Activated gamma-delta T cell treated with anti-CD3 and anti-CD28 coated beads, Interleukin-2, amount 50 U/mL, for 16 hours (primary cell): ENCODE measurements at places on chromosomes 3 and 15.

GRCh38 chr15:64038878-64039610 is 7.2 kb downstream of the DAPK2 start:
- no peak for DNase-seq

DNA sequence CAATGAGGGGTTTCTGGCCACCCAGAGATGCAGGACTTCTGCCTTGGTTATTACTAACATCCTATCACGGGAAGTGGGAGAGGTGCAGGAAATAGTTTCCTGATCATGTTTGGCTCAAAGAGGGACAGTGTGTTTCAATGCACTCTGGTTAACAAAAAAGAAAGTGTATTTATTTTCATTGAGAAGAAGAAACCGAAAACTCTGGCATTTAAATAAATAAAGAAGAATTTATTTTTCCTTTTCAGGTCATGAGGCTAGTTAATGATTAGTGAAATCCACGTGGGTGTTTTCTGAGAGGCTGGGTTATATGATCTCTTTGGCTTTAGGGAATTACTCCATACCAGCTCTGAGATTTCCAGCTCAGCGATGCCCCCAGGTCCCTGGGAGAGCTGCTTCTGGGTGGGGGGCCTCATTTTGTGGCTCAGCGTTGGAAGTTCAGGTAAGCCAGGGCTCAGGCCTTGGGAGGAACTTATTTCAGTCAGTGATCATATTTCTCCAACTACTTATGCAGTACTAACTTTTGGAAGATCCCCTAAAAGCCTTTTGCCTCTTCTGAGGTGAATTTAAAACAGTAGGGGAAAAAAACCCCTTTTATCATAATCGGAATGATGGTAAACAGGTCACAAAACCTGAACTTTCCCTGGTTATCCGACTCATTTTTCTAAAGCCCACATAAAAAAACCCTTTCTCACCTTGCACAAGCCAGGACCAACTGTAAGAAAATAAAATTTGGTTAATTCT is at the start of gene PLA1A:
PLA1A (plus strand) TSS at position 338 of the 741 bp plus-strand sequence; CDS start at position 367, 29 bp downstream.
- DNase-seq, result no peak

GRCh38 chr3:194265505-194265892 is 85.6 kb downstream of the CPN2 start:
- no peak for DNase-seq

DNA sequence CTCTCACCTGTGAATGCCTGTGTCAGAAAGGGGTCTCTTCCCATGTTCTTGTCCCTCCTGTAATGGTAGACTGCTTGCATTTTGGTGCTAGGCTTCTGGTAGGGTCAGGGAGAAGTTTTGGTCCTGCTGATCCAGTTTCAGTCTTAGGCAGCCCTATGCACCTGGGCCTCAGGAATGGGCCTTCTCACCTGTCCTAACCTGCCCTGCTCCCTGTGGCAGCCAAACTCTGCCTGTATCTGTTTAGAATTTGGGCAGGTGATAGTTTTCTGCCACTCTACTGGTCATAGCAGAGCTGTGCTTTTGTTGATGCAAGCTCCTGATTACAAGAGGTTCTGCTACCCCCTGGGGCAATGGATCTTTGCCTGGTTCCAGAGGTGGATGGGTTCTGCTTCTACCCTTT is 118.7 kb downstream of the PLCL2 start:
- DNase-seq, result no peak

DNA sequence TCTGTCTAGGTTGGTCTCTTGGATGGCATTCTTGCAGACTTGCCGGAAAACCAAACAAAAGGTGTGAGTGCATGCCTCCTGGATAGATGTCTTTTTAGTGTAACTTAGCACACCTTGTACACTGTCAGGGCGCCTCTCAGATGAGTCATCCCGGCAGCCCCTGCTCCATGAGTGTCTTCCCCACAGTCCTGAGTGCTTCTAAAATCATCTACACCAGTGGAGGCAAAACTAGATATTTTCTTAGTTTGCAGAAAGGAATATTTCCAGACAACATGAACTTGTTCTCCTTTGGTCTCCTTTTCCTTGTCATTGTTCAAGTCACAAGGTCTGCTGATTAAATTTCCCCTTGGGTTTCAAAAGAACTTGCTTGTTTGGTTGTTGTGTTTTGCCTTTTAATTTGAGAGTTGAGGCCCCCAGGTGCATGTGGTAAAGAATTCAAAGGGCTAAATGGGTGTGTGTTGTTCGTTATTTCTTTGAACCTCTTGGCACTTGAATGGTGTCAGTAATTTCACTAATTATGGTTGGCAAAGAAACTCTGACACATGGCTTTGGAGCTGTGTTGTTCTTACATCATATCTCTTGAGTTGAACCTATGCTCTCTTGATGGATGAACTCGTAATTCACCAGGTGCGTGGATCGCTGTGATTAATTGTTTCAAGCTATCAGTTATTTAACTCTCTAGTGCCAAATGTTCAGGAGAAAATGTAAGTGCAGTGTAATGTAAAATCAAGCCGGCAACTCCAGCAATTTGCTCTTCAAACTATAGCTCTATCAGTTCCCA is 98.2 kb downstream of the IGF1R start:
- DNase-seq, result no peak

- DNase-seq, result no peak
Measured at GRCh38 chr15:71691458-71692417, 118.6 kb upstream of the NR2E3 start.

GRCh38 chr3:194989241-194989640 is 281.7 kb downstream of the XXYLT1 start:
- DNase-seq, result no peak

DNA sequence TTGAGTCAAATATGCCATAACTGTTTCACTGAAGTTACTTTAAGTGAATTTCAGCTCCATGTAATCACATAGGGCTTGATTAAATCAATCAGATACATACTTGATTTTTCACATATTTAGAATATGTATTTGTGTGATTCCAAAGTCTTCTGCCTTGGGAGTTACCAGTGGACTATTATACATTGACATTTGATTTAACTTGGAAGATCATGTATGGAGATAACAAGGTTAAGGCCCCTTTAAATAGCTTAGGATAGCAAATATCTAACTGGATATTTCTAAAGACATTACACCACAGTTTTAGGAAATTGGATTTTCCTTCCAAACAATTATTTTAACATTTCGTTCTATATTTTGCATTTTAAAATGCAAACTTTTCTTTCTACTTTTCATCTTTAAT is 405.0 kb downstream of the RAP2B start:
- no peak for DNase-seq

DNA sequence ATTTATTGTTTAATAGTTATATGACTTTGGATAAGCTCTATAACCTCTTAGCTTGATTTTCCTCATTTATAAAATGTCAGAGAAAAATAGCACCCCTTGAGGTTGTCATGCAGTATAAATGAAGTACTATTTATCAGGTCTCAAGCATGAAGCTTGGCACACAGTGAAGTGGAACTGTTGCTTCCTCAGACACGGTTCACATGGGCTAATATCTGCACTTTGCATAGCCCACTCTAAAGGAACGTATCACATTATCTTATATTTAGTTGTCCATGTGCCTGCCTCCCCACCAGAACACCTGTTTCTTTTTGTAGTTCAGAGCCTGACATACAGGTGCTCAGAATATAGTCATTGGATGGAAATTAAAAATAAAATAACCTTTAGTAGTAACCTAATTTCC is 273.7 kb downstream of the SOX2 start:
- DNase-seq, result no peak

DNA sequence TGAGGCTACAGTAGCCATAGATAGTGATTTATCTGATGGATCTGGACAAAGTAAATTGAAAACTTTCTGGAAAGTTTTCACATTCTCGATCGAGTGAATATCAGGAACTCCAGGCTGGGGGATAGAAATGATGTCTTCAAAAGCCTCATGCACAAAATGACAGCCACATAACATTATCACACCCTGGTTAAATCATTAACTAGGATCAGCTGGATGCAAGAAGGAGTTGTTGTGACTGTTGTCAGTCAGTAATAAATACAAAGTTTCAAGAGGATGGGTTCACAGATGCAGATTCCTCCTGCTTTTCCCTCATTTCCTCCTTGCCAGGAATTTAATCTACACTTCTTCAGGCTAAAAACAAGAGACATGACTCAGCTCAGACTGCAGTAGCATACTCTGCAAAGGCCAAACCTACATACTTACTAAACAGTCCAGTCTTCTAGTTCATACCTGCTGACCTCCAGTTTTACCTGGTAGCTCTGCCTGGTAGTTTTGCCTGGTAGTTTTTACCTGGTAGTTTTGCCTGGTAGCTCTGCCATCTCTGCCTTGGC is 40.9 kb downstream of the C2CD4A start:
- no peak for DNase-seq
